ENCODE measurements at places on chromosomes 16 and 17. TPM values are rescaled to one million over a fixed set of nuclear protein-coding genes. Genes with fewer than 3 reads are reported as not detected.

GRCh38 chr17:17975436-17975835 is 2.8 kb downstream of the DRC3 start:
- DNase-seq = no peak

GRCh38 chr16:874366-875181 is 74.0 kb upstream of the GNG13 start:
- DNase-seq = no peak

DNA sequence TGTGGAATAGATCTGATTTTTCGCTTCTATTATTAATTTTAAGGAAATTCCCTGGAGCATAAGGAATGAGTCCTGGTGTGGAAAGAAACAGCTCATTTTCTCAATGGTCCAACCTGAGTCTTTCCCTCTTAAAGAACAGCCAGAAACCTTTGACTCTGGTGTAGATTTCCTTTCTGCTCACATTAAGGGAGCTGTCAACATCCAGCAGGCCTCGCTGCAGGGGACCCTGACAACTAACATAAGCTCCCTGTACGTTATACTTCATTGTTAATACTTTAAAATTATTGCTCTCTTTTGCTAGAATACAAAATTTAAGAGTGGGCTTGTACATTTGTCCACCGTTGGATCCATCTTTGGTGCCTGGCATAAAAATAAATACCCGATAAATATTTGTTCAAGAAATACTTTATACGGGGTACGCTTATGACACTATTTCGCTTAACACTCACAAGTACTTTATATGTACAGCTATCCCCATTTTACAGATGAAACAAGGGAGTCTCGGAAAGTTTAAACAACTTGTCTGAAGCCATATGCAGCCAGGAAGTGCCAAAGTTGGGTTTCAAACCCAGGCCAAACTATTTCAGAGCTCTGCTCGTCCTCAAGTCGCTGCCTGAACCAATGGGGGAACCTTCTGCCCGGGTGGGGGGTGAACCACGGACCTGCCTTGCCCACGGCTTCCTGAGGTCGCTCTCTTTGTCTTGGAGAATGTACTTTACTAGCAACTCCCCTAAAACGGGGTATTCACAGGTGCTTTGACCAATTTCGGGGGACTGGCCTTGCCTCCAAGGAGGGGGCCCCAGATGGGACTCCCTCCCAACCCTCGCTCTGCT is 611 bp downstream of the SMARCE1 start:
- peak; percentile 58 for DNase-seq

DNA sequence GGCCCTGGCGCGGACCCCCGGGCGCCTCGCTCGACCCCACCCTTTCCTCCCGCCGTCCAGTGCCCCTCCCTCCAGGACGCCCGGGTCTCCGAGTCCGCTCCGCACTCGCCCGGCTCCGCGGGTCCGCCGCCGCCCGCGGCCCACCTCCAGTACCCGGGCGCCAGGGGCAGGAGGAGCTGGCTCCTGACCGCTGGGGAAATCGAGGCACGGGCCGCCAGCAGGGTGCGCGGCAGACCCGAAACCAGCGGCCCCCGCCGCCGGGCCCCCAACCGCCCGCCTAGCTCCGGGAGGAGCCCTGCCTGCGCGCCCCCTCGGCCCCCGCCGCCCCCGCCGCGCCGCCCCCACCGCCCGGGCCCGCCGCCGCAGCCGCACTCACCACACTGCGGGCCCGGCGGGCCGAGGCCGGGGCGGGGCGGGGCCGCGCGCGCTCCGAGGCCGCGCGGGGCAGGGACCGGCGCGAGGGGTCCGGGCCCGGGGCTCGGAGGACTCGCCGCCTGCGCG is 333 bp downstream of the MAFG start:
- DNase-seq = no peak

GRCh38 chr16:81429045-81429521 is 15.5 kb upstream of the CMIP start:
- DNase-seq = peak; percentile 46

GRCh38 chr17:31807846-31808245 is 51.2 kb downstream of the COPRS start:
- DNase-seq = no peak

DNA sequence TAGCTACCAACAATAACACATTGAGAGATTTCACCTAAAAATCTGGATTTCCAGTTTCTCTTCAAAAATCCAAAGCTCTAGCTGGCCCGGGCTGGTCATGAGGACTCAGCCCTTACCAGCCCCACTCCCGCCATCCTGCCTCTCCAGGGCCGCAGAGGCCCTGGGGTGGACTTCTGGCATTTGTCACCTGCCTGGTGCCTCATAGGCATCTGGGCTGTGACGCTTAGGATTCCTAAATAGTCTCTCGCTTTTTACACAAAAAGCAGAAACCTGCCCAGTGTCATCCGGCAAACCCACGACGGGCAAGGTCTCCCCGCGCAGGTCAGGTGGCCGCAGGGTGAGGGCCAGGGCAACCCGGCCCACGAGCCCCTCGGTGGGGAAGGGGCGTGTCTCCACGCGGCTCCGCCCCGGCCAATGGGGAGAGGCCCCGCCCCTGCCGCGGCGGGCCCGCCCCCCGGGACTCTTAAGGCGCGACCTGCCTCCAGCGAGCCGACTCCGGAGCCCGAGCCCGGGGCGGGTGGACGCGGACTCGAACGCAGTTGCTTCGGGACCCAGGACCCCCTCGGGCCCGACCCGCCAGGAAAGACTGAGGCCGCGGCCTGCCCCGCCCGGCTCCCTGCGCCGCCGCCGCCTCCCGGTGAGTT is at the start of gene VASN:
TSS of gene VASN (plus strand) at position 492 of the 644 bp plus-strand sequence. CDS start 9,030 bp downstream, outside the sequence.
- DNase-seq = peak; percentile 77

GRCh38 chr16:14244196-14245010 is 173.3 kb downstream of the MRTFB start:
- DNase-seq = no peak

BICDL2 gene
- not detected for total RNA-seq

CPHXL2 gene
- not detected for total RNA-seq

GRCh38 chr17:6901086-6901485 is 69.6 kb upstream of the TEKT1 start:
- no peak for DNase-seq

KRTAP2-2 gene
- not detected for total RNA-seq

DNA sequence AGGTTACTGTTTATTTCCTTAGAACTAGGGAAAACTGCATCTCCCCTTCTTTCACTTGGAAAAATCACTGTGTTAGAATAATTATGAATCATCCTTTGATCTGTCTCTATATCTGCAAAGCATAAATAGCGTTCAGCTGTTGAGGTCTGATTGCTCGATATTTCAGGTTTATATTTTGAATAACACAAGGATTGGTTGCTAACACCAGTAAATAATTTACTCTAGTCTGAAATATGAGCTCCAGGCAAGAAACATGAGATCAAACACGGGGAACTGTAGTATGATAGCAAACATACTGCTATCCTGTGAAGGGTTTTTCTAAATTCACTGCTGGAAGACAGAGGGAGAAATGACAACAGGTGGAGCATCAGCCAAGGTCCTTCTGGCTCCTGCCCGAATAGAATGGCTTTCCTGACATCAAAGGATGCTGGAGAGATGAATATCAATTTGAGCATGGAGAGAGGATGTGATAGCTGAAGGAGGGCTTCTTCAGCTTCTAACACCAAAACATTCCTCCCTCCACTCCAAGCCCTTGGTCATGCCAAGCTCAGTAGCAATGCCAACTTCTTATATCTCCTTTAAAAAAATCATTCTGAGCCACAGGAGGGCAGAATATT is 450.3 kb downstream of the SHISA9 start:
- no peak for DNase-seq

KCNAB3 gene
- total RNA-seq = 0.29 TPM

TAT gene
- total RNA-seq = not detected

CCL8 gene
- total RNA-seq = not detected

- no peak for DNase-seq
Measured at GRCh38 chr16:30710971-30711370, 12.0 kb downstream of the SRCAP start.

- no peak for DNase-seq
Measured at GRCh38 chr16:81642943-81643342, 136.1 kb upstream of the PLCG2 start.

GAS2L2 gene
- total RNA-seq = not detected

GRCh38 chr17:32104158-32104557 is 38.1 kb upstream of the RHOT1 start:
- no peak for DNase-seq

GPR179 gene
- 0.11 TPM for total RNA-seq

- DNase-seq = no peak
Measured at GRCh38 chr17:66523378-66524200, 221.2 kb downstream of the PRKCA start.

GRCh38 chr17:41518789-41519449 is at the start of gene KRT15:
KRT15 (minus strand) TSS chr17:41518890; CDS start chr17:41518827, 63 bp downstream.
- peak; percentile 59 for DNase-seq

GRCh38 chr17:1852327-1852726 is 22.5 kb downstream of the RPA1 start:
- no peak for DNase-seq

NPIPB6 gene
- 0.46 TPM for total RNA-seq

DNA sequence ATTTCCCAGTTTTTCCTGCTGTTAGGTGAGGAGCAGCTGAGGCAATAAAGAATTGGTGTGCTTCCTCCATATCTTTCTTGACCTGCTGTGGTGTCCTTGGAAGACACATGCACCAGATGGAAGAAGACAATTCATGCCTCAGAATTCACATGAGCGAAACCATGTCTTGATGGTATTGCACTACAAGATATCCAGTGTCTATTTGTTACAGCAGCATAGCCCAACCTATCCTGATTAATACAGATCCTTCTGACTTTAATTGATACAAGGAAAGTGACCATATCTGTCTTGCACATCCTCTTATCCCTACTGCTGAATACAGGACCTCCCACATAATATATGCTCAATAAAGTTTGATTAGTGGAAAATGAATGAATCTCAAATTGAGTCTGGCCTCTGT is 9.1 kb upstream of the TOX3 start:
- DNase-seq = no peak

GRCh38 chr17:29420128-29420527 is 30.0 kb downstream of the TAOK1 start:
- no peak for DNase-seq

HEATR9 gene
- not detected for total RNA-seq

NTN1 gene
- total RNA-seq = 7.1 TPM

CMTM3 gene
- 6.6 TPM for total RNA-seq

GRCh38 chr16:66381585-66382170 is 15.2 kb downstream of the CDH5 start:
- no peak for DNase-seq

GRCh38 chr17:1797323-1797722 is 32.4 kb downstream of the SMYD4 start:
- no peak for DNase-seq

GRCh38 chr16:27448532-27449433 is 46.8 kb downstream of the IL21R start:
- DNase-seq = no peak

DNA sequence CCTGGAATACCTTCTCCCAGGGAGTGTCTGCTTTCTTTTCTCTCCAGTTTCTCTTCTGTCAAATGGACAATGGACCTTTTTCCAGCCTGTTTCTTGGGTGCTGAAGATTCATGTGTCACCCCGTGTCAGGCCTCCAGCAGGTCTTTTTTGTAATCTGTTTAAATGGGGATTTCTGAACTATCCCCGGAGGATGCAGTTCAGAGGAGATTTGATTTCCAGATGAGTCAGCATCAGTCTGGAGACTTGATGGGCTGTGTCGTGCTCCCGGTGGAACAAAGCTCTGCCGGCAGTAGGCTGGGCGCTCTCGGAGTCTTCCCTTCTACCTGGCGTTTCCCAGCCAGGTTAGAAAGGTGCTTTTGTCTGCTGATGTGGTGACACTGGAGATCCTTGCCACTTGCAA is 440.6 kb downstream of the HS3ST3B1 start:
- peak; percentile 44 for DNase-seq

DNA sequence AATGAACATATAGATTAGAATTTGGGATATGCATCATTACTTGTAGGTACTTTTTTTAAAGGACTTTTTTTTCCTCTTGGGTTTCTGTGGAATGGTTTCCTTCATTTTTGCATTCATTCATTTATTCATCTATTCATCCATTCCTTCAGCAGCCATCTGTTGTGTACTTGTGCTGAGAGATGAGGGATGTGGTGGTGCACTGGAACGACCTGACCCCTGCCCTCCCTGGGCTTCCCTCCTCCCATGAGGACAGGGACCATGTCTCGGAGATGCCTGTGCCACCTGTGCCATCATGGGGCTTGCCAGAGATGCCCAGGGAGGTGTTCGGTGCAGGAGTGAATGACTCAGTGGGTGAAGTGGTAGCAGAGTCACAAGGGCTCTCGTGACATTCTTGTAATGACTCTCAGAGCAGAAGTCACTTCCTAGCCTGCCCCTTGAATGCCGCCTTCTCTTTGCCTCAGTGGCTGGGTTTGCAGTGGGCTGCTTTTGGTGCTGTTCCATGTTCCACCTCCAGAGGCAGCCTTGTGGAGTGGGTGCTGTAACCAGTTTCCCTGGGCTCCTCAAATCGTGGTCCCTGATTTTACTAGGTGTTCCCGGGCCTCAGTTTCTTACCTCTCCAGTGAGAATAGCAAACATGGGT is 43.9 kb downstream of the CLEC16A start:
- DNase-seq = no peak

- peak; percentile 70 for DNase-seq
Measured at GRCh38 chr17:79024901-79025737, 1.1 kb downstream of the C1QTNF1 start.

GRCh38 chr16:588639-588888 is 1.3 kb upstream of the RAB40C start:
- peak; percentile 50 for DNase-seq

ATP5PD gene
- 707 TPM for total RNA-seq

- no peak for DNase-seq
Measured at GRCh38 chr17:36523113-36523512, 11.6 kb downstream of the MYO19 start.

- no peak for DNase-seq
Measured at GRCh38 chr16:66714654-66715307, 18.2 kb upstream of the CMTM4 start.

- DNase-seq = no peak
Measured at GRCh38 chr16:85574672-85575475, 38.2 kb upstream of the GSE1 start.

GRCh38 chr17:76122431-76123190 is 18.4 kb downstream of the FOXJ1 start:
- no peak for DNase-seq

CMTM2 gene
- total RNA-seq = not detected

Measured in Daoy (cell line).